T1000 (cell line): ENCODE measurements at places on chromosomes 3 and 15.
A peak's percentile ranks its signal among the peaks of the same experiment; 100 is the strongest.

GRCh38 chr3:50416736-50417636 lies 57.7 kb upstream of the TMEM115 start:
- no peak for DNase-seq

- no peak for DNase-seq
Observed at GRCh38 chr15:63338170-63338569, 43.5 kb downstream of the CA12 start.

DNA sequence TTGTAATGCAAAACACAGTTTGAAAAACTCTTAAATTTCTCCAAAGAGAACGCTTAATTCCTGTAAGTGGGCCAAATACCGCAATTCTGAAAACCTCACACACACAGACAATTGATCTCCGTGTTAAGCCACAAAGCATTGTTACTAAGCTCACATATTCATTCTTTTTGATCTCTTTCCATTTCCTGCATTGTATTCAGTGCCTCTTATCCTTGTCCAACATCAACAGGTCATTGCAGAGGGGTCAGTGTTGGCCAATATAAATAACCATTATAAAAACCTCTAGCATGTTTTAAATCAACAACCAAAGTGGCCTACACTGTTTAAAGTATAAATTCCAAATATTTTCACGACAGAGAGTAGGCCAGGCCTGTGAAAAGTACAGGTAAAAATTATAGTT lies 171.1 kb downstream of the PDZRN3 start:
- DNase-seq, result no peak

GRCh38 chr3:514192-514591 lies 317.6 kb downstream of the CHL1 start:
- no peak for DNase-seq

GRCh38 chr3:98843266-98843959 lies 58.1 kb downstream of the DCBLD2 start:
- DNase-seq, result no peak

DNA sequence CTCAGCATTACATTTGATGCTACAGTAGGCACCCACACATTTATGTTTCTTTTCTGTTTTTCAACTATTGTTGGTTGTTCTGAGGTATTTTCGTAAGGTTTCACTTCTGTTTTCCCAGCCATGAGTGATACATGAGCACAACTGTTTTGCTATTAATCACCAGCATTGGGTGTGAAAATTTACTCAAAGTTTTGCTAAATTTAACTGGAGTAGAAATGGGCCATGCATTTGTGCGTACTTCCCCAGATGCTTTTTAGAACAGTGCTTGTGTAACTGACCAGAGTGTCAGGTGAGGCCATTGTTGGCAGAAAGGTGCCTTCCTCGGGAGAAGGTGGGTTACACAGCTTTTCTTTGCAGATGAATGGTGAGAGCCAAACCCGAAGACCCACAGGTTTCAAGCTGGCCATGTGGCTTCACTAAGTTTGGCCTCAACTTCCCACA lies 70.4 kb downstream of the ST6GAL1 start:
- no peak for DNase-seq

DNA sequence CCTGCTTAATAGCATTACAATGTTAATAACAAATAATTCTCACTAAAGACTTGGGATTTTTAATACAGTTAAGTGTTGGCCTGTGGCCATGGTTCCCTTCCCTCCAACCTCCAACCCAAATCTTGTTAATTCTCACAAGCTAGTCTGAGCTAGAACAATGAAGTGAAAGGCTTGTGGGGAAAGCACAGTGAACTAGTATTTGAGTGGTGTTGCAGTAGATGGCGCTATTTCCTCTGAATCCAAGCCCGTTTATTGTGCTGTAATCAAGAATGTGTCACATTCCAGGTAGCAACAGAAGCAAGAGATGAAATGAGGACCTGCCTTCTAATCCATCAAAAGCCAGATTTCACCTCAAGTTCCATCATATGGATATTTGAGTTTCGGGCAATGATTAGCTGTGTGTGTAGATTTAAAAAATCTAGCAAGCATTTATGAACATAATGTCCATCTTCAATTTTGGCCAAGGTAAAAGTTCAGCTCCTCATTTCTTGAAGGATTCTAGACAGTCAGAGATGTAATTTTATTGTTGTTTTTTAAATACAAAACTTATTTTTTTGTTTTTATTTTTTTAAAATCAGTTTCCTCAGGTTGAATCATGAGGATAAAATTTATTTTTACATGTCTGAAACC lies 160.7 kb downstream of the SQOR start:
- no peak for DNase-seq

- no peak for DNase-seq
Observed at GRCh38 chr15:64314456-64314855, 41.5 kb downstream of the CSNK1G1 start.

GRCh38 chr3:134992586-134992985 lies 197.5 kb downstream of the EPHB1 start:
- DNase-seq, result no peak

GRCh38 chr15:86872782-86873181 lies 793.1 kb downstream of the AGBL1 start:
- no peak for DNase-seq

GRCh38 chr3:193598202-193598601 lies 5.2 kb downstream of the OPA1 start:
- no peak for DNase-seq

DNA sequence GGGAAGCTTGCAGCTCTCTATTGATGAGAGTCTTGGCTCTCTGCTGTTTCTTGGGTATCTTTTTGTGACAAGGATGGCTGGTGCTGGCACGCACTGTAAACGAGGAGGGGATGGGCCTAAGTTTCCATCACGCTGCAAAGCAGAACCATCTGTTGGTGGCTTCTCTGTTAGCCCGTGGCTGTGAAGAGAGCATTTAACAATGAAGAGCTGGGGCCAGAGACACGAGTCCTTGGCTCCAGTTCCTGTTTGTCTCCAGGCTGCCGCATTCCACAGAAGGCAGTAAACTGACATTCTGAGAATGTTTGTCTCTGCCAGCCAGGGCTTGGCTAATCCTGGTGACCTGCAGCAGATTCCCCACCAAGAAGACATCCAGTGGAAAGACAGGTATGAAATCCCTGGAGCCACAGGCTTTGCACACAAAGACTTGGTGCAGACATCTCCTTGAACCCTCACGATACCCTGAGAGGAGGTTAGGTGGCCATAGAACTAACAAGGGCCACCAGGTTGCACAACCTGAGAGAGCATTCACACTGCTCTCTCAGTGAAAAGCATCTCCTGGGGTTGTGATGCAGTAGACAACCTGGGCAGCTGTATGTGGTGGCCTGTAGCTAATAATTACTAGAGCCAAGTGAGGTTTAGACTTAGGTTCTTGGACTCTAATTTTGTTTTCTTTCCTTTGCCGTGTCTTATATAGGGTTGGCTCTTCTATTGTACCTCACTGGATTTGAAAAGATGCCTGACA lies 130.9 kb downstream of the ASB7 start:
- DNase-seq, result peak; percentile 39

- no peak for DNase-seq
Observed at GRCh38 chr15:50330921-50331320, 24.1 kb downstream of the GABPB1 start.
